ENCODE measurements at places on chromosomes 7 and 10. TPM values are rescaled to one million over a fixed set of nuclear protein-coding genes. Genes with fewer than 3 reads are reported as not detected.

The HOXA9 gene
- 9.0 TPM for total RNA-seq

The DGKI gene
- total RNA-seq = 3.9 TPM

The CYP2C19 gene
- total RNA-seq = not detected

The TLX1 gene
- total RNA-seq = not detected

The ZNF503 gene
- total RNA-seq = 1.2 TPM

The CDK14 gene
- 3.2 TPM for total RNA-seq

The PNLIPRP2 gene
- total RNA-seq = not detected

The SLC16A9 gene
- total RNA-seq = 0.05 TPM

The GATA3 gene
- total RNA-seq = 0.05 TPM

DNA sequence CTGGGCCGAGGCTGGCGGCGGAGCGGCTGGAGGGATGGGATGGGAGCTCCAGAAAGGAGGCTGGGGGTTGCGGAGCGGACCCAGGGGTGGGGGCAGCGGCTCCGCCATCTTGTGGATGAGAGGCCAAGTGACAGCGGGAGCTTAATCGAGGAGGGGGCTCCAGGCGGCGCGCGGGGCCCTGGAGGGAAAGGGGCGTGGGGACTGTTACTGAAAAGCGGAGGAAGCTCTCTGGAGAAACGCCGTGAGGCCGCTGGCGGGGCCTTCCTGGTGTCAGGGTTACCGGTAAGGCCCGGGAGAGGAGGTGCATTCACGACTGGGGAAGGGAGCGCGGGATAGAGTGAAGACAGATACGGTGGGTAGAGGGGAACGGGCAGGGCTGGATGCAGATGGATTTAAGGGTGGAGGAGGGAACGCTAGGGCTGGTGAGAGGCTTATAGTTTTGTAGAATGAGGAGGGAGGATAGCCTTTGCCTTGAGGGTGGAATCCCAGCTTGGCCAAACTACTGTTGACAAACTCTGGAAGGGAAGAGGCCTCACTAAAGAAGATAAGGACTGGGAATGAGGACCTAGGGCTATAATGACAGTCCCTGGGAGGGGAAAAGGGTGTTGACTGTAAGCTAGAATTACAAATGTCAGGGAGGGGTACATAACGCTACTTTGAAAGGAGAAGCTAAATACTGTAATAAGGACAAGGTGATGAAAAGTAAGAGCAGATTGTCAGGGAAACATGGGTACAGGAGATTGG lies 535 bp downstream of the BTRC start:
- DNase-seq = peak; percentile 67

DNA sequence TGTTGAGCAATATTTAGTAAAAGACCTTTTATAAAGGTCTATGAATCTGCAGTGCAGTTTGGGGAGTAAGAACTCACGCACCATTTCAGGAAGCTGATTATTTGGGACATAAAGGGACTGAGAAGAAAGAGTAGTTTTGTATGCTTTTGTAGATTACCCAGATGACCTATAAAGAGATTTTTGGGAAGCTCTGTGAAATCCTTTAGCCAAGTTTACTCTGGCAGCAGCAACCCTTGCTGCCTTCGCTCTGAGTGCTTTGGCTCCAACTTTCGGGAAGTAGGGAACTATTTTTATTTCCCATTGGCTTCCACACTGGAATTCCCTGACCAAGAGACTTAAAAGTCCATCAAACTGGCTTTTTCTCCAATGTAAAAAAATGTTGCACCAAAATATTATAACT lies 1110.1 kb upstream of the PHF14 start:
- no peak for DNase-seq

DNA sequence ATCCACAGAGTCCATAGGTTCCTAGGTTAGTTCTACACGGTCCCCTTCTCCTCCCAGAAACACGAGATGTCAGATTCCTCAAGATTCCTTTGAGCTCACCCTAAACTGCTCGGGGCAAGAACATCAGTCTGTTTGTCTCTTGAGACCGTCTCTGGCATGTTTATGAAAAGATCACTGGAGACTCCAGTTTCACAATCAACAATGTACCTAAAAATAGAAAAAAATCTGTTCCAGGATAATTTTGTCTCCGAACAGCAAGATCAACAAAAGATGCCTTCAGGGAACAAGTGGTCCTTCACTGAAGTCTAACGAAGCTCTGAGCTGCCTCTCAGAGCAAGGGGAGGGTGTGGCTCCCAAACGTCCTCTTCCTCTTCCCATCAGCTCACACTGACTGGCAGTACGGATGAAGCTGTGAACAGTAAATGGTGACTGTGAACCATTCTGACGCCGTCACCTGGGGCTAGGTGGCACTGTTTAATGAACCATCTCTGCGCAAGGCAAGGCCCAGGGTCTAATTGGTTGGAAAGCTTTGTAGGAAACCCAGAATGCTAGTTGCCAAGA lies 156.2 kb upstream of the LYZL1 start:
- DNase-seq = no peak

GRCh38 chr7:132004529-132004928 lies 448.1 kb upstream of the PODXL start:
- no peak for DNase-seq

GRCh38 chr7:117982071-117983055 lies 109.1 kb upstream of the CTTNBP2 start:
- no peak for DNase-seq

DNA sequence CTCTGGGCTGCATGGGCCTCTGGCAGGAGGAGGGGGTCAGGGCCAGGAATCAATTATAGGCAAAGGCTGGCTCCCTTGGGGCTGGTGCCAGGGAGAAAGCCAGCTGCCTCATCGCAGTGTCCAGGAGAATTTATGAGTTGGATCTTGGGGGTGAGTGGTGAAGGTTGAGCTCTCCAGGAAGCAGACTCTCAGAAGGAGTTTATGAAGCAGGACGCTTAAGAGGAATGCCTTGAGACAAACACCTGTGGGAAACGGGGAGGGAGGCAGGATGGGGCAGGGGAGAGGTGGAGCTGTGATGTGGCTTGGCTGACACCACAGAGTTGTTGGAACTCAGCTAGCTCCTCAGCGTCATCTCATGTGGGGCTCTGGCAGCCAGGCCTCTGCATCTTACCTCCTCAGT lies 428.5 kb downstream of the RPS24 start:
- DNase-seq = no peak

DNA sequence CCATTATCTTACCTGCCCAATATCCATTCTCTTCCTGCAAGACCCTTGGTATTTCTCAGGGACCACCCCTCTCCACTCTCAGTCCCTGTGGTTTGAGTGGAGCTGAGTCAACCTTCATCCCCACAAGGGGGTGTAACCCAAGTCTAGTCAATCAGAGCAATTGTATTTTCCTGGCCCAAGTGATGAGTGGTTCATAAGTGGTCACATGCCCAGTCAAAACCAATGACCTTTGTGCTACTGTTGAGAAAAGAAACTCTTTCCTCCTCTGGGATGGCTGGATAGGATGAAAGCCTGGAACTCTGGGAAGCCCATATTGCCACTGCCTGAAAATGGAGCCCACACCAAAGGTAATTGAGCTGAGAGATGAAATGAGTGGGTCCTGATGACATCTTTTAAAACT lies 93.6 kb downstream of the SNX10 start:
- DNase-seq = no peak

DNA sequence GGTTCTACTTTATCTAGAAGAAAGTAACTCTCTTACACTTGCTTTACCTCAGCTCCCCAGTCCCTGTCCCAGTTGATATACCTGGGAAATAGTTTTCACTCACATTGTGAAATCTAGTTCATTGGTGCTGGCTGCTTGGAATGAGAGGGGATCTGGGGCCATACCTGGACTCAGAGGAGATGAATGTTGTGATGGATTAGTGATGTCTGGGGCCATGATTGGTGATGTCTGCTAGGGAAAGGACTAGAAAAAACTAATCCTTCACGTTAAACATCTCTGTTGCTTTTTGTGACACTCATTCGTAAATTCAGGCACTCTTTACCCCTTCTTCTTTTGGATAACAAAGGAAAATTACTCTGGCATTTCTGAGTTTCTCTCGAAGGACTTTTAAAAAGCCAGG lies 152.4 kb downstream of the RAB11FIP2 start:
- DNase-seq = no peak

GRCh38 chr7:29808075-29808801 lies 1.9 kb downstream of the WIPF3 start:
- no peak for DNase-seq

DNA sequence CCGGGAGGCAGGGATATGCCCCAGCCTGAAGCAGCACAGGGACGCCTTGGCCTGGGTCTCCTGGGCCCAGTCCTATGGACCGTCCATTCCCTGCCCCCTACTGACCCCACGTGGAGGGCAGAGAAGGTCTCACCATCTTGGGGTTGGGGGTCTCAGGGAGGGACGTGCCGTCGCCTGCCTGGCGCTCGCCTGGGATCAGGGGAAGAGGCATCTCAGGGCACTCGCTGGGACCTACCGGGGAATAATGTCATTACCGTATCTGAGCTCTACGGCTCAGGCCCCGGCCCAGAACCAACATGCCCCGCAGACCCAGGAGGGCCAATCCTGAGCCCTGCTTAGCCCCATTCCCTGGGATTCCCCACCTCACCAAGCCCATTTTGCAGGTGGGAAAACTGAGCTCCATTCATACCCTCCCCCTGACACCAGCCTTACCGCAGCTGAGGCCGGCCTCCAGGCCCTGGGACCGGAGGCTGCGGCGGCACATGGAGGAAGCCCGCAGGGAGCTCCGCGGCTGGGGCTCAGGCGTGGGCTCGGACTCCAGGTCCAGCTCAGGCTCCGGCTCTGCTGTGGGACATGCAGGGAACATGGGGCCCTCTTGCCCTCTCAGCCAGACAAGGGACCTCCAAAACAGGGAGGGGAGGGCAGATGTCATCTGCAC lies 40.7 kb downstream of the GRID2IP start:
- no peak for DNase-seq

- no peak for DNase-seq
Observed at GRCh38 chr10:80498078-80498832, 39.4 kb upstream of the SH2D4B start.

GRCh38 chr10:120392245-120392644 lies 64.8 kb upstream of the PLPP4 start:
- no peak for DNase-seq

- DNase-seq = no peak
Observed at GRCh38 chr7:34406848-34407530, 251.0 kb upstream of the NPSR1 start.

DNA sequence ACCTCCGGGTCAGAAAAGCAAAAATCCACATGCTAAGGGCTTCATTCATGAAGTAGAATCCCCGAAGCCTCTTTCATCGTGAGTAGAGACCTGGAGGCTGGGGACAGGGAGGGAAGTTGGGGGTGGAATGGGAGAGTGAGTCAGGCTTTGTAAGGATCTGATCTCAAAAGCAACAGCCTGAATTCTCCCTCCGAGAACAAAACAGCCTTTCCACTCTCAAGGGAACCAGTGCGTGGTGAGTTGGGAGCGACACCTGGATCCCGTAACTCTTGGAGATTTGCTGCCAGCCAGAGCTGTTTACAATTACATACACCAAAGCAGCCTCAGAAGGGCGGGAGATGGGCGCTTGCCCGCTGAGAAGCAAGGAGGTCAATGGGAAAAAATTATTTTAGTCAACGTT lies 10.8 kb downstream of the AFAP1L2 start:
- peak; percentile 90 for DNase-seq

- DNase-seq = peak; percentile 76
Observed at GRCh38 chr7:150685219-150686029, at the start of gene GIMAP2. Gene GIMAP2 (plus strand): TSS chr7:150685706. CDS start chr7:150687060, 1,354 bp downstream.

GRCh38 chr10:125015356-125015944 lies 73.5 kb downstream of the ZRANB1 start:
- no peak for DNase-seq

GRCh38 chr10:35025916-35026315 lies 64.2 kb downstream of the CUL2 start:
- peak; percentile 25 for DNase-seq

DNA sequence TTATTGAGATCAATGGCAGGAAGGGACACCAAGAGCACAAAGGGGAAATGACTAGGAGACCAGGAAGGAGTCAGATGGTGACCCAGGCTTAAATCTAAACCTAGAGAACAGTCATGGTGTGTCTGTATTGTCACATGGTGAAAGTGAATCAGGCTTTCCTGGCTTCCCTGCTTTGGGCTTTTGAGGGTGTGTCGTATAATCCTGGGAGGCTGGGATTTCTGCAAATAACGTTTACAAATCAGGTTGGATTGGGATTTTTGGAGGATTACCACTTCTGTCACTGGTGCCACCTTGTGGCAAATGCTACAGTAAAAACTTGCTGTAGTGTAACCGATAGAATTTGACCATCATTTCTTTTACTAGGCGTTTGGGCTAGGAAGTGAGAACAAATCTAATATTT lies 502.6 kb downstream of the NRG3 start:
- no peak for DNase-seq

DNA sequence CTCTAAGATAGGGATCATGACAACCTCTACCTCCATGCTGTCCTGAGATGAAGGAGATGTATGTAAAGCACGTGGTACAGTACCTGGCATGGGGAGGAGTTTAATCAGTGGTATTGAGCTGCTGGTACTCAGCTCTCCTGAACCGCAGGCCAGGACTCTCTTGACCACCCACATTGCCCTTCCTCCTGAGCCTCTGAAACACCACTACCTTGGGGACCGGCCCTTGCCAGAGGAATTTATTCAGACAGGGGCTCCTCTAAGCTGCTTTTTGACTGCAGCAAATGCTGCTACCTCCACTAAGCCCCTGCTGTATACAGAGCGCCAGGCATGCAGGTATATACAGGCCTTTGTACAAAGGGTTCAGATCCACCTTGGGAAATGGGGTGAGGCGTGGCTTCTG lies 36.7 kb downstream of the COL13A1 start:
- no peak for DNase-seq

DNA sequence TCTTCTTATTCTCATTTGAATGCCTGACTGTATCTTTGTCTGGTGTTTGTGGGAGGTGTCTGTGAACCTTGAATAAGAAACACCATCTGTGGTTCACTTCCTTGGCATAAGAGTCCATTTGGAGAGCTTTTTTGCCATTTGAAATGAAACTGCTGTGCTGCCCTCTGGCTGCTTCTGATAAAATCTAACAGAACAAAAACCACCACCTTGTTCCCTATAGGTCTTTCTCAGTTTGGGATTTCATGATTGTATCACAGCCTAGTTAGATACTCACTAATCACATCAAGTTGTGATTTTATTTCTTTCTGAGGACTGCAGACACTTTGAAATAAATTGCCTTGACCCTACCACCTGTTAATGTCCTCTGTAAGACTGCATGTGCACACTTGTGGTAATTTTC lies 102.7 kb upstream of the FAM13C start:
- peak; percentile 4 for DNase-seq

GRCh38 chr10:1475771-1476454 lies 261.4 kb downstream of the ADARB2 start:
- DNase-seq = no peak

DNA sequence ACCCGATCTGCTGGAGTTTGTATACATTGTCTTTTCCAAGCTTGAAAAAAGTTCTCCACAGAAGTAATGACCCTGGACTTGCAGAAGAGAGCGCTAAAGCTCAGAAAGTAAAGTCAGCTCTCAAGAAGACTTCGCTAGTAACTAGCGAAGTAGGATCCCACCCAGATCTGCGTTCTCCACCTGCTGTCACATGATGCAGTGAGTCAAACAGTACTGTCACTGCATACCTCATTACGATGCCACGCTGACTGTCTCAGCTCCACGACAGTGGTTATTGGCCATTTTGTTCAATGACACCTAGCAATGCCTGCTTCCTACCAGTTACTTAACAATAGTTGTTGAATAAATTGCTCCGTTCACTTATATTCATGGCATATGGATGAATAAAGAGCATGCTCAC lies 29.7 kb upstream of the SEC61G start:
- DNase-seq = peak; percentile 79

GRCh38 chr10:11876324-11876723 lies 53.2 kb downstream of the PROSER2 start:
- DNase-seq = no peak

- DNase-seq = no peak
Observed at GRCh38 chr7:48681006-48681405, 243.3 kb upstream of the CDC14C start.

- no peak for DNase-seq
Observed at GRCh38 chr10:331186-331585, 195.9 kb downstream of the ZMYND11 start.

GRCh38 chr7:29315892-29316270 lies 121.3 kb downstream of the CHN2 start:
- DNase-seq = no peak

Data from dermis blood vessel endothelial cell (primary cell).